ENCODE measurements at places on chromosomes 2 and 18. TPM values are rescaled to one million over a fixed set of nuclear protein-coding genes. Genes with fewer than 3 reads are reported as not detected.
A peak's percentile ranks its signal among the peaks of the same experiment; 100 is the strongest.

GAREM2 gene
- total RNA-seq: 4.3 TPM

DNA sequence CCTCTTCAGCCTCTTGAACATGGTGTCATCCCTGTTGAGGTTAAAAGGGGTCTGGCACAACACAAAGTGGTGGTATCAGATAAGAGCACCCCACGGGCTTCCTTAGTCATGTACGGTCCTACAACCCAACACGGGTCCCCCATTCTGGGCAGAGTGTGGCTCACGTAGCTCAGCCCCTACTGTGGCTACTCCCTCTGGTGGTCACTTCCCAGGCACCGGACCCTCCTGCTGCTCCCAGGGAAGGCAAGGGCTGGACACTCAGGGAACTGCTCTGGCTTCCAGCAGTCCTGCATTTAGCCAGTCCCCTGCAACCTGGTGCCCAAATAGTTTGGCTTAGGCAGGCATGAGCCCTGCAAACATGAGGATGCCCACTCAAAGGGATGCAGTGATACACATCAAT is 58.6 kb downstream of the GALNT14 start:
- DNase-seq: no peak

- DNase-seq: no peak
Measured at GRCh38 chr2:48941908-48942307, 186.4 kb upstream of the LHCGR start.

DNA sequence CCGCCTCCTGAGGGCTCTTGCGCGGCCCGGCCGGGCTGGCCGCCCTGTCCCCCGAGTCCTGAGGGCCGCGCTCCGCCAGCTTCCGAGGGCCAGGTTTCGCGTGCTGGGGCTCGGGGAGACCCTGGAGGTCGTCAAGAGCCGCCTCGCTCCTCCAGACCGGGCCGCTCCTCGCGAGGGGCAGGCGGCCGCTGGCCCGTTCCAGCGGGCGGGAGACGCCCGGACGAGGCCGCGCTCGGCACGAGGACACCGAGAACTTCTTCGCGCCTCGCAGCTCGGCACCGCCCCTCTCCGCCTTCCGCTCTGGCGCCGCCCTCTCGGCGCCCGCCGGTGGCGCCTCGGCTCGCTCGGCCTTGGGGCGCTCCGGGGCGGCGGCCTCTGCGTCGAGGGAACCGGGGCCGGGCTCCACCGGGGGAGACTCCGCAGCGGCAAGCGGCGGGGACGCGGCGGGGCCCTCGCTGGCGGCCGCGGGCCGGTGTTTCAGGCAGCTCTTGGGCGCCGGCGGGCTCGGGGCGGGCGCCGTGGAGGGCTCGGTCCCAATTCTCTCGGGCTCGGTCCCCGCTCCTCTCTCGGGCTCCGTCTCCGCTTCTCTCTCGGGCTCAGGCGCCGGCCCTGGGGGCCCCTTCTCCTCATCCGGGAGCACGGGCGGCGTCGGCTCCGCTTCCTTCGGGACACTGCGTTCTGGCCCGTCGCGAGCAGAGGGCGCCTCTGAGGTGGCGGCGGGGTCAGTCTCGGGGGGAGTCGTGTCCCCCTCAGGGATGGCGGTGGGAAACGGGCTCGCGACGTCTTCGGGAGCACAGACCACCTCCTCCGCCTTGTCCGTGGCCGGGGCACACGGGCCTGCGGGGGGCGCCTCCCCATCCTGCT is 91.6 kb upstream of the MGAT4A start:
- DNase-seq: no peak

GRCh38 chr18:54883816-54884604 is 55.7 kb downstream of the RAB27B start:
- DNase-seq: no peak

TUBB8B gene
- total RNA-seq: not detected

FKBP7 gene
- 13.6 TPM for total RNA-seq

GRCh38 chr18:63301434-63301833 is 18.1 kb downstream of the BCL2 start:
- no peak for DNase-seq

DNA sequence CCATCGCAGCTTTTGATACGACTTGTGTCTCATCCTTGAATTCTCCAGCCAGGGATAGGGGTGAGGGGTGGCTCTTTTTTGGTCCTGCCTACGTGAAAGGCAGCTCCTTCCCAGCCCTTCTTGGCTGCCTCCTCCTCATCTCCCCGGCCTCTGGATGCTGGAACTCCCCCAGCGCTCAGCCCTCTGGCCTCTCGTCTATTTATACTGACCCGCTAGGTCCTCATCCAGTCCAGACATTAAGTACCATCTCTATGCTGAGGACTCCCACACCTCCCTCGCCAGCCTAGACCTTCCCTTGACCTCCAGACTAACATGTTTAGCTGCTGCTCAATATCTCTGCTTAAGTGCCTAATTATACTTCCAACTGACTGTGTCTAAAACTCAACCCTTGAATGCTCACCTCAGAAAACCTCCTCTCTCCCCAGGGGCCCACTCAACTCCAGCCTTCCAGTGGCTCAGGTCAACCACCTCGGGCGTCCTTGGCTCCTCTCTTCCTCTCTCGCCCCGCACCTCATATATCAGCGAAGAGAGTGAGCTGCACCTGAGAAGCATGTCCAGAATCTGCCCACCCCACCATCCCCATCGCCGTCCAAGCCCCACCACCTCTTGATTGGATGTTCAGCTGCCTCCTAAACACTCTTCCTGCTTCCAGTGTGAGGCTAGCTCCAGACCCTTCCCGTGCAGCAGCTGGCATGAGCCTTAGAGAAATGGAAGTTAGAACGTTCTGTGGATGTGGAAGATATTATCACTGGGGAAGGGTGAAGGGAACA is 34.8 kb downstream of the TOGARAM2 start:
- DNase-seq: no peak

PRKRA gene
- total RNA-seq: 48.1 TPM

GRCh38 chr2:2846332-2847208 is 515.5 kb upstream of the MYT1L start:
- DNase-seq: peak; percentile 61

- DNase-seq: no peak
Measured at GRCh38 chr2:117885308-117885707, 70.8 kb downstream of the DDX18 start.

DNA sequence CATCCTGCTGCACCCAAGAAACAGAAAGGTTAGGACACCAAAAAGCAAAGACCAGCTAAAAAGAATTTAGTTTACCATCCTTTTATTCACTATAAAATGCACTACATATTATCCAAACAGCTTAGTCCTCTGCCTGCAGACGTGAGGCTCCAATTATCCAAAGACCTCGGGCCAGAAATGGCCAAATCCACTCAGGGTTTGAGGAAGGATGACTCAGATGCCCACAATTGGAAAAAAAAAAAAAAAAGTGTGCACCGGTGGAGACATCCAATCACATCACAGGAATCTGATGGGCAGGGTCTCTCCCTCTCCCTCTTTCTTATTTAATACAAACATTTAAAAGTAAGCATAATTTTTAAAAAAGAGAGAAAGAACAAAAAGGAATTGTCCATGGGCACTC is 65.7 kb downstream of the TRABD2A start:
- DNase-seq: no peak

DNA sequence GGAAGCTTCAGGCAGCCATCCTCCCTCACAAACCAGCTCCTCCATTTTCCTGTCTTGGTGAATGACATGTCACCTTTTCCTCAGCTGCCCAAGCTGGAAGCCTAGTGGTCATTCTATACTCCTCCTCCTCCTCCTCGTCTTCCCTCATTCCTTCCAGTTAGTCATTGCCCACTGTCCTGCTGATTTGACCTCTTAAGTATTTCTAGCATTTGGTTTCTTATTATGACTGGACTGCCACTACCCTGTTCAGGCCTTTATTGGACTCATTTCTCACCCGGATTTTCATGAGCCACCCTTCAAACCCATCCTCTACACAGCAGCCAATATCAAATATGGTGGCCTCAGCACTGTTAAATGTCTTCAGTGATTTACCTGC is 21.9 kb upstream of the MGAT5 start:
- DNase-seq: no peak

DNA sequence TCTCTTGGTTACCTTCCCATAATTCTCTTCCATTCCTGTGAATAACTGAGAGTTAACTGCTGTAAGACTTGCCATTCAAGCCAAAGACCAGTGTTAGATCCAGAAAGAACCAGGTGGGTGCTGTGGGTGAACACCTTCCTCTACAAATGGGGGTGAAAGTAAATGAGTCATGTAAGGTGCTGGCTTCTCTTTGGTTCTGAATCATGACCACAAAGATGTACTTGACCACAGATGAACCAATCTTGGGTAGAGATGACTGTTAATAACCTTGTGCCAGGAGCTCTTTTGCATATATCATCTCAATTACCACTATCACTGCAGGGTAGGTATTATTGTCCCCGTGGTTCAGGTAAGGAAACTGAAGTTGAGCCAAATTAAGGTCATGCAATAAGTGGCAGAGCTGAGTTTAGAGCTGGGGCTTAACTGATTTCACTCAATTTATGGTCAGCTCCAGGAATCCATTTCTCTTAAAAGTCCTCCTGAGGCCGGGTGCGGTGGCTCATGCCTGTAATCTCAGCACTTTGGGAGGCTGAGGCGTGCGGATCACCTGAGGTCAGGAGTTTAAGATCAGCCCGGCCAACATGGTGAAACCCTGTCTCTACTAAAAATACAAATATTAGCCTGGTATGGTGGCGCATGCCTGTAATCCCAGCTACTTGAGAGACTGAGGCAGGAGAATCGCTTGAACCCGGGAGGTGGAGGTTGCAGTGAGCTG is 244.9 kb upstream of the CXCR4 start:
- no peak for DNase-seq

DNA sequence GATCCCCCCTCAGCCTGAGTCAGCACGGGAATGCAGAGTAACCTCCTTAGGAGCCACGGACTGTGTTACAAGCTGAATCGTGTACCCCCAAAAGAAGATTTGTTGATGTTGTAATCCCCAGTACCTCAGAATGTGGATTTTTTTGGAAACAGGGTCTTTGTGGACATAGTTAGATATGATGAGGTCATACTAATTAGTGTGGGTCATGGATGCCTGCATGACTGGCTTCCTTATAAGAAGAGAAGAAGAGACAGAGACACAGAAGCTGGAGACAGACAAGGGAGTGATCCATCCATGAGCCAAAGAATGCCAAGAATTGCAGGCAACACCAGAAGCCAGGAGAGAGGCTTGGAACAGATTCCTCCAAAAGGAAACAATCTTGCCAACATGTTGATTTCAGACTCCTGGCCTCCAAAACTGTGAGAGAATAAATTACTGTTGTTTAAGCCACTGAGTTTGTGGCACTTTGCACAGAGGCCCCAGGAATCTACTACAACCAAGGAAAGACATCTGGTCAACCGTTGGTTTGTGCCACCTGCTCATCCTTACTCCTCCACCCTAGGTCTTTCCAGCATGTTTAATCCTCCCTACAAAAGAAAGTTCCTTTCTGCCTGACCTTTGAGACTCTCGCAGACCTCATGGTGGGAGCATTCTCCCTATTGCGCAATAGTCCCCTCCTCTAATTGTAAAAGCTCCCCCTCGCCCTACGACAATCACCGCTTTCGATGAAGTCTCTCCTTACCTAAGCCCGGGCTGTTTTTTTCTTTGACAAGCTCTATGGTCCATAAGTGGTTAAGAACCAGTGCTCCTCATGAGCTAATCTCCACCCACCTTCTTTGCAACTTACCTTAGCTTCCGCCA is 91.6 kb downstream of the DNER start:
- no peak for DNase-seq

HOXD4 gene
- total RNA-seq: 22.4 TPM

GRCh38 chr18:58392324-58393000 is 236.4 kb downstream of the ALPK2 start:
- DNase-seq: no peak

GRCh38 chr2:71181316-71181715 is 45.6 kb downstream of the PAIP2B start:
- DNase-seq: no peak

- no peak for DNase-seq
Measured at GRCh38 chr2:102094917-102095316, 47.6 kb upstream of the IL1R1 start.

- DNase-seq: peak; percentile 9
Measured at GRCh38 chr2:112148477-112148876, 10.3 kb downstream of the FBLN7 start.

DNA sequence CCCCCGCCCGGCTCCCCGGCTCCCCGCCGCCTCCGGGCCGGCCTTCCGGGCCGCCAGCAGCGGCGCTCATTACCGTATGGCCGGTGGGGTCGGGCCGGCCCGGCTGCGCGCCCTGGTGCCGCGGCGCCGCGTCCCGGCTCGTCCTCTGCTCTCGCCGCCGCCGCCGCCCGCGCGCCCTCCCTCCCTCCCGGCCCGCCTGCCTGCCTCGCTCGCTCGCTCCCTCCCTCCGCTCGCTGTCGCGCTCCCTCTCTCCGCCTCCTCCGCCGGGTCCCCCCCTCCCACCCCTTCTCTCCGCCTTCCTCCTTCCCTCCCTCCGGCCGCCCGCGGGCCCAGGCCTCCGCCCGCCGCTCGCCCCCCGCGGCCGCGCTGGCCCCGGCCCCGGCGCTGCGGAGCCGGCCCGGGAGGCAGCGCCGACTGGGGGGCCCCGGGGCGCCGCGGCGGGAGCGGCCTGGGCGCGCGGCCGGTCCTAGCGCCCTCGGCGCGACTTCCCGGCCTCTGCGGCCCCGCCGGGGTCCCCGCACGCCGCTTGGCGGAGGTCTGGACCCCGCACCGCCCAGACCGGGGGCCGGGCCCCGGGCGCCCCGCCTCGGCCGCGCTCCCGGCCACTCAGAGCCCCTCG is at the start of gene DNMT3A:
Gene DNMT3A, minus strand, starts transcription at position 173 of the 619 bp plus-strand sequence. CDS start 27,941 bp downstream, outside the sequence.
- DNase-seq: peak; percentile 80

DNA sequence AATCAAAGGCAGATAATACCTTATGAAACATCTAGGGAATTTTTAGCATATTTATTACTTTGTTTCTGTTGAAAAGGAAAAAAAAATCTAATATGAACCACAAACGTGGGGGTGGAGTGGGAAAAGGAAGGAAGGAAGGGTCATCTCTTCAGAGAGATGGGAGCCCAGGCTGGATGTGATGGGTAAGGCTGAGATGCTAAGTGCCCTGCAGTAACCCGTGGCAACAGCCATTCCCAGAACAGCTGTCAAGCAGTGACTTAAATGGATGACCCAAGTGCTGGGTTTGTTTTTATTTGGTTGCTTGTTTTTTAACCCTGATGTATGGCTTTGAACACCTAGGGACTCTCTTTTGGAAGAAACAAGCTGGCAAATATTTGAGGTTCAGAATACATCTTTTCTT is 50.7 kb upstream of the KLF7 start:
- DNase-seq: no peak

TSPYL6 gene
- total RNA-seq: not detected

GRCh38 chr18:29874519-29875098 is 1167.9 kb downstream of the DSC3 start:
- DNase-seq: no peak

All from ureter (tissue), 1 donor.